ENCODE measurements at places on chromosomes 16 and 17.

DNA sequence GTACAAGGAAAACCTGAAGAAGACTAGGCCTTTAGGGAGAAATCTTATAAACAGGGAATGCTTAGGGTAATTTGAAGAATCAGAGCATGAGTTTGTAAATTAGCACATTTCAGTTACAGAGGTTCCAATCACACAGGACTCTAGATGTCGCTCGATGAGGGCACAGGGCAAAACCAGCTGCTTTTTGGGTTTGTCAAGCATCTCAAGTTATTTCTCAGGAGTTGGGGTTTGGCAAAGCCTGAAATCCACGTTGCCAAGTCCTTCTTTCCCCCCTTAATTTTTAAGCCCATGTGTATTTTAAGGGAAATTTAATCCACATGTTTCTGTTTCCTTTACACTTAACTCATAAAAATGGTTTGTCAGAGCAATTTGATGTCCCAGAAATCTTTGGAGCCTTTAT, 146.9 kb downstream of the ANKFN1 start:
- DNase-seq: no peak

- no peak for DNase-seq
These were observed 356.4 kb upstream of the GOT2 start for GRCh38 chr16:59090541-59090940.

GRCh38 chr16:17917316-17918019, 419.1 kb downstream of the NPIPA8 start:
- DNase-seq: no peak

- DNase-seq: no peak
These were observed 404 bp downstream of the EMC6 start for GRCh38 chr17:3669085-3669347.

GRCh38 chr16:27258241-27258734, 10.3 kb downstream of the NSMCE1 start:
- DNase-seq: no peak

- DNase-seq: no peak
These were observed 68.9 kb downstream of the USP31 start for GRCh38 chr16:23080329-23080728.
